ENCODE measurements at places on chromosomes 12 and 14.

DNA sequence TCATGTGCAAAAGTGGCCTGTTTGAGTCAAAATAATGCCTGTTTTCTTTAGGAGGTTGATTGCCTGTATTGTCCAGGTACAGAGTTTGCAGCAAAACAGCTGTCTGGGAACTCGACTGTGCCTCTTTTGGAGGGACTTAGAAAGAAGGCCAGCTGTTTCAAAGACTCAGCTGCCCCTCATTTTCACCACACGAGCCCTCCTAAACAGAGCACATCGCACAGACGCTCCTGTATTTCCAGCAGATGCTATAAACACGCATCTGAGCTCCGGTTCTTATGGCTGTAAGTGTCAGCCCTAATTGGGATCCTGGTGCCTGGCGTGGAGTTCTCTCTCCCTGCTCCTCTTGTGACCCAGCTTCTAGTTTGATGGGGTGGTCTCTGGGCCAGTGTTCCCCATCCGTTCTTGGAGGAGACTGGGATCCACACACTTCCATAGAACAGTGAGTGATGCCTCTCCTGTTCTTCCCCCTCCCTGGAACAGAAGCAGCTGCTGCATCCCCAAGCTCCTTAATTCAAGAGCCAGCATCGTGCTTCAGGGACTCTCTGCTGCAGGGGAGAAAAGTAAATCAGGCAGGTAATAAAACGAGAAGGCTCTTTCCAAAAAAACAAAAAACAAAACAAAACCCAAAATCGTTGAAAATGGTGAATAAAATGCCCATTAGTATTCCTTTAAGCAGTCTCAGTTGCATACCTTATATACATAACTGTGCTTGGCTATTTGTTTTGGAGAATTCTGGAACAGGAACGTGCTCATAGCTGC is 269.0 kb downstream of the SLC15A4 start:
- H3K27ac ChIP-seq = no peak overlapping the region
- H3K27me3 ChIP-seq = peaks cover 30% of the 10 kb centered on the region
- no peaks in the 10 kb centered on the region for H3K36me3 ChIP-seq
- no peak overlapping the region for H3K4me3 ChIP-seq
- H3K4me1 ChIP-seq = no peaks in the 10 kb centered on the region

GRCh38 chr12:22064968-22065367 is 18.9 kb downstream of the CMAS start:
- H3K4me1 ChIP-seq = no peaks in the 10 kb centered on the region
- no peak for DNase-seq
- H3K4me3 ChIP-seq = no peak overlapping the region
- no peaks in the 10 kb centered on the region for H3K27me3 ChIP-seq
- H3K27ac ChIP-seq = no peak overlapping the region
- H3K36me3 ChIP-seq = peaks cover 10% of the 10 kb centered on the region

GRCh38 chr14:104689109-104689880 is at the start of gene INF2:
TSS of gene INF2 (plus strand) at chr14:104689618. CDS start at chr14:104701366, 11,748 bp downstream.
- no peaks in the 10 kb centered on the region for H3K27me3 ChIP-seq
- H3K4me3 ChIP-seq = peak within 1 kb of the TSS; percentile 90
- no peaks in the 10 kb centered on the region for H3K36me3 ChIP-seq
- H3K4me1 ChIP-seq = peaks cover 63% of the 10 kb centered on the region

- H3K27ac ChIP-seq = no peak overlapping the region
- peaks cover 3% of the 10 kb centered on the region for H3K27me3 ChIP-seq
- no peaks in the 10 kb centered on the region for H3K36me3 ChIP-seq
- H3K4me3 ChIP-seq = no peak overlapping the region
- no peak for DNase-seq
- no peaks in the 10 kb centered on the region for H3K4me1 ChIP-seq
Observed at GRCh38 chr12:117313926-117314325, 47.5 kb downstream of the NOS1 start.

DNA sequence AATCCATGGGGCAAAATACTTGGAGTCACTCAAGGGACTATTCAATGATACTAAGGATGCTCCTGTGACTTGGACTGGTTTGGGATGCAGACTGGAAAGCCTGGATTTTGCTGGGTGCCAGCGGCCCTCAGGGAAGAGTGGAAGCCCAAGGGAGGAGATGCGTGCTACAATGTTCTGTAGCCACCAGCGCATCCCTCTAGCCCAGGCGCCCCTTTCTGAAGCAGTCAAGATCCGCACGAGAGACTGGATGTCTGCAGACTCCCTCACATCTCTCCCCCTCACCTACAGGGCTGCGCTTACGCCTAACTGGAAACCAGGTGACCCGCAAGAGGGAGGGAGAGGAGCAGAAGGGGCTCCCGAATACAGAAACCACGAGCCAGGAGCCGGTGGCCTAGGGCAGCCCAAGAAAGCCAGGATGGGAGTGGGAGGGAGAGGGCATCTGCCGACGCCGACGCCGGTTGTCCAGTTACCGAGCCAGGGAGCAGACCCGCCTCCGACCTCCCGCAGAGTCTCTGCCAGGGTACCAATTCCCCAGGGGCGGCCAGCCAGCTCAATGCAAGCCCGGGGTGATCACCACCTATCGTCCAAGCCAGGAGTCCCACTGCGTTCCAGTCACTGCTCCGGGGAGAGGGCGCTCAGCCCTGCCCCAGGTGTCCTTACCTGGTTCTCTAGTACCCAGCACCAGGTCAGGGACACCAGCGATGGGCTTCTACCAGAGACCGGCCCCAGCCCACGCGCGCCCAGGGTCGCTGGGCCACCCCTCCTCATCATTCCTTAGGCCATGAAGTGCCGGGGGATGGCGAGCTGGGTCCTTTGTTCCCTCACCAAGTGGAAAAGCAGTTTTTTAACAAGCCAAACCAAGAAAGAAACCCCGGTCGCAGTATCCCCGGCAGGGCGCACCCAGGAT is 1.2 kb downstream of the NTN4 start:
- H3K27me3 ChIP-seq = no peaks in the 10 kb centered on the region
- H3K4me3 ChIP-seq = peak overlapping the region; percentile 84
- no peak for DNase-seq
- peaks cover 37% of the 10 kb centered on the region for H3K4me1 ChIP-seq
- no peaks in the 10 kb centered on the region for H3K36me3 ChIP-seq

GRCh38 chr12:7959701-7960121 is 23.7 kb upstream of the SLC2A3 start:
- H3K4me3 ChIP-seq = peak overlapping the region; percentile 43
- peaks cover 24% of the 10 kb centered on the region for H3K4me1 ChIP-seq
- peak; percentile 44 for DNase-seq
- H3K36me3 ChIP-seq = no peaks in the 10 kb centered on the region
- H3K27me3 ChIP-seq = no peaks in the 10 kb centered on the region

- no peaks in the 10 kb centered on the region for H3K27me3 ChIP-seq
- DNase-seq = no peak
- H3K4me1 ChIP-seq = peaks cover 18% of the 10 kb centered on the region
- no peak overlapping the region for H3K4me3 ChIP-seq
- H3K36me3 ChIP-seq = no peaks in the 10 kb centered on the region
- H3K27ac ChIP-seq = no peak overlapping the region
Observed at GRCh38 chr12:94157181-94157580, 8.8 kb downstream of the PLXNC1 start.

DNA sequence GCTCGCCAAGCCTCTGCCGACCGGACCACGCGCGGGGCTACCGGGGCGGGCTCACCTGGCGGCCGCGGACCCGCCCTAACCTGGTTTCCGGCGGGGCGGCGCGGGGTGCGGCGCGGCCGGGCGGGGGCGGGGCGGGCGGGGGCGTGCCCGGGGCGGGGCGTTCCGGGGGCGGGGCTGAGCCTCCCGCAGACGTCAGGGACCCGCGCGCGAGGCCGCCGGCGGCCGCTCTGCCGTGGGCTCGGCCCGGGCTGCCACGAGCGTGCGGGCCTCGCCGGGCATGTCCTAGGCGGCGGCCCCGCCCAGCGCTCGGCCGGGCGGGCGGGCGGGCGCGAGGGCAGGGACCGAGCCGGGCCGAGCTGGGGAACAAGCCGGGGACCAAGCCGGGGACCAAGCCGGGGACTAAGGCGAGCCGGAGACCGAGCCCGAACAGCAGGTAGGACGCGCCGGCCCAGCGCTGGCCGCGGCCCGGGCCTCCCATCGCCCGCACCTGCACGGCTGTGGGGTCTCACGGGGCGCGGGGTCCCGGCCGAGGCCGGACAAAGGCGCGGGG is at the start of gene CEP170B:
CEP170B (plus strand) TSS at position 188 of the 550 bp plus-strand sequence. CDS start 3,183 bp downstream, outside the sequence.
- peak within 1 kb of the TSS; percentile 86 for H3K27ac ChIP-seq
- peaks cover 10% of the 10 kb centered on the region for H3K36me3 ChIP-seq
- H3K4me1 ChIP-seq = peaks cover 25% of the 10 kb centered on the region

DNA sequence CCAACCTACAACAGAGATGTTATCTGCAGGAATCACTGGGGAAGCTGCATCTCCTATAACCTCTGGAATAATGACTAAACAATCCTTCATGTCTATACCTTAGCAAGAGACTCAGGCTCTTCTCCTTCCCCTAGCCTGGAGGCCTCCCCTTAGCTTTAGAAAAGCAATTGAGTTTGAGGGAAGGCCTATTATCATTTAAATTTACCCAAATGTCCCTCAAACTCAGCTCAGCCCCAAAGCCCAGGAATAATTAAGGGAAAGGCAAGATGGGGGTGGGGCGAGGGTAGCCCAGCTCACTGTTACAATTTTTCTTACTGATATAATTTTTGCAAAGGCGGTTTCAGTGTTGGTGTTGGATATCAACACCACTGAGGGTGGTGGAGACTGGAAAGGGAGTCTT is 151.4 kb upstream of the EEA1 start:
- DNase-seq = no peak
- H3K36me3 ChIP-seq = no peaks in the 10 kb centered on the region
- no peaks in the 10 kb centered on the region for H3K27me3 ChIP-seq
- peak overlapping the region; percentile 35 for H3K27ac ChIP-seq
